ENCODE measurements at places on chromosomes 2 and 18.

DNA sequence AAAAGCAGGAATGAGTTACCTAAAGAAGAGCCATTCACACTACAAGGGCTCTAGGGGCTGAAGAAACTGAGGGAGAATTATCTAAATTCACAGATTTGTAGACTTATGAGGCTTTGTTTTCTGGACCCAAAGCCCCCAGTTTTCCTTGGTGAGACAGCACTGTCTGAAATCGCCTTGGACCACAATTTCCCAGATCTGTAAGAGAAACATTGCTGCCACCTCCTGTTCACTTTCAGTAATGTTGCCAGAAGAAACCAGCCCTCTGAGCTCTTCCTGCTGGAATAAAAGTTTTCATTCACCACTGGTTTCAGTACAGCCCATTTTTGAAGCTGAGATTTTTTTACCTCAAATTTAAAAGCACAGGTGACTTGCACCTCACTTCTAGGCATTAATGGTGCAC lies 169.2 kb downstream of the CDH20 start:
- peak; percentile 15 for DNase-seq

GRCh38 chr2:47086054-47086471 lies 69.0 kb downstream of the STPG4 start:
- DNase-seq = no peak

GRCh38 chr2:160794926-160795325 lies 301.3 kb upstream of the RBMS1 start:
- no peak for DNase-seq

DNA sequence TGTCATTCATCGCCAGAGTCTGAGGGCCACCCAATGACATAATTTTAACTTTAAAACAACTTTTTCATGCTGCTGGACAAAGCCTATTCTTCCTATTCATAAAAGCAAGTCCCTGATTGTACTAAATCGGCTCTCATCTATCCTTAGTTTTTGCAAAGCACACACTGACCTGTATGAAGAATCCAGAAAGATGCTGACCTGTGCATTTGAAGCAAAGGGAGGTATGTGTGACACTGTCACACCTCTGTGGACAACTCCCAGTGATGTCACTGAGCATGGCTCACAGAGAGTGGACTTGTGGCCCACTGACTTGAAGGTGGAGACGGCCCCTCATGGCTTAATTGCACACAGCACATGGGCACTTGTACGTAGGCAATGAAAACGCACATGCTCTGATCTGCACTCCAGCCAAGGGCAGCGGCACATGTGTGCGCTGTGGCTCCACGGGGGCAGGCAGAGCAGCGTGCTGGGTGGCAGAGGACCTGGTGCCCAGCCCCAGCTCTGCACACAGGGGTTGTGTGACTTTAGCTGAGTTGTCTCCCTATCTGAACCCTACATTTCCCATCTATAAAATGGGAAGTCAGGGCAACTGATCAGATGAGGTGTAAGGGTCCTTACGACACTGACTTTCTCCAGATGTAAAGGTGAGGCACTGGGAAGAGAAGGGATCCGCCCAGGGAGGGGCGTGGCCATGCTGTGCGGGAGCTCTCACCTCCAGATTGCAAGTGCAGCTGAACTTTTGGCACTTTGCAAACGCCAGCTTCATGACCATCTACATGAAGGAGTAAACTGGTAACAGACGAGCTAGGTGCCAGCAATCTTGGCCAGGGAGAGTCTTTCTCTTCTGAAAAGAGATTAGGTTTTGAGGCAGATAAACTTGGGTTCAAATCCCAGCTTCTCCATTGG lies 14.3 kb upstream of the ODC1 start:
- DNase-seq = no peak

GRCh38 chr2:20052861-20053281 lies 1.4 kb upstream of the LAPTM4A start:
- no peak for DNase-seq

DNA sequence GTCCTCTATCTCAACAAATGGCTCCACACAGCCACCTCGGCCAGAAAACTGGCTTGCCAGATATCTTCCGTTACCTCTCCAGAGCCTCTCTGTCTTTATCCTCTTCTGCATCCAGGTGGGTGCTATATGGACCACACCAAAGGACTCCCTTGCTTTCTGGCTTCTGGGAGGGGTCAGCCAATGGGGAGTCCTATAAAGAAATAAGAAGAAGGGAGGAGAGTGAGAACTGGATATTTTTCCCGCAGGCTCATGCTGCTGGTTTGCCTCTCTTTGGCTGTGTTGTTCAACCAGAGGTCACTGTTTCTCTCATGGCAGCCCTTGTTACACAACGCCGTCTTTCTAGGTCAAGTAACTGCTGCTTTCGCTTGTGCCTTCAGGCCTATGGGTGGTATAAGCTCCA lies 72.7 kb downstream of the POLE4 start:
- no peak for DNase-seq

DNA sequence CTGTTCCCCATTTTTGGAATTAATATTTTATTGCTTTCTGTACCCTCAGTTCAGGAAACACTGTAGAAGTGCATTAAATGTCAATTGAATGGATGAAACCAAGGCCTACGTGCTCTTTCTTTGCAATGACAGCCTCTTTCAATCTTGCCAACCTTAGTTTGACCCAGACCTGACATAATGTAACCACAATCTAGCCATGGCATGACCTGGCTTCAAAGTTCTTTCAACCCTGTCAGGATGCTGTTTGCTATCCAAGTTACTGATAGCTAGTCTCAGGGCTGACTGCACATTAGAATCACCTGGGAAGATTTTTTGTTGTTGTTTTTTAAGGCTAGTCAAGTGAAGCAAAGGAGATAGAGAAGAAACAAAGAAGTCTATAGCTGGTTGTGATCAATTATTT lies 190.9 kb upstream of the PKDCC start:
- DNase-seq = no peak

GRCh38 chr2:160407393-160408172 lies 86.0 kb downstream of the RBMS1 start:
- no peak for DNase-seq

- no peak for DNase-seq
Measured at GRCh38 chr2:45625824-45626223, 14.8 kb upstream of the SRBD1 start.

DNA sequence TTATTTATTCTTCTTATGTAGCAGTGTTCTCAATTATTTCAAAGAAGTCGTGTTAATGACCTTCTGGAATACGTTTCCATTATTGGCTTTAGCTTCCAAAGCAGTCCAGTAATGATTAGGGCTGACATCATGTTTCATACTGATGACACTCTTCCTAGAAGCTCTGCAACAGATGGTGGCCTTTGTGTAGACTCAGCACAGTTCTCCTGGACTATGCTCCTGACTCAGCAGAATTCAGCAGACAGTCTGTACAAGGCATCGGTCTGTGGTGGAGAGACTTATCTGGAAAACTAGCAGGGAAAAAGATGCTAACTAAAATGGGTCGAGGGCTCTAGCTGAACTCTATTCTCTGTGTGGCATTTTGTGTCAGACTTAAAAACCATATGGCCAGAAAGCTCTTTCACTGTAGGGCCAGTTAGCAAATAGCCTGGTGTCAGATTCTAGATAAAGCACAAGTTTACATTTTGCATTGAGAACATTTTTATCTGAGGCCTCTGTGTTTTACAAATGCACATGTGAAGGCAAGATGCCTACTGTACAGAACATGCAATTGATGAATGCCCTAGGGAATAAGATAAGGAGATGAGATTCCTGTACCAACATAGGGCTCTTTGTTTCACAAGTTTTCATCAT lies 35.1 kb downstream of the GULP1 start:
- DNase-seq = no peak

DNA sequence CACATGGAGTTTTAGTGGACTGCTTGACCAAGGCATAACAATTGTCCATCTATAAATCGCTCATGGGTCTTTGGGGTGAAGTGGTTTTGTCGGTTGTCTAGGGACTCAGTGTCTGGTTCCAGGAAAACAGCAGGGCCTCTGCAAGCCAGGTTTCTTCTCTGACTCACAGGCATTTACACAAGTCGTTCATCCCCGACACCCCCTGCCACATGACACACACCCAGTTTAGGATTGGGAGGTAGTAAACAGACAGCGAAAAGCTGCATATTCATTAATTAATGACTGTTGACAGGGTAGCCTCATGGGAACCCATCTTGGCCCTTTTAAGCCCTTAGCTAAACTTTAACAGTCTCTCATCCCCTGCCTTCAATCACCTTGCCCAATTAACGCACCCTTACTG lies 194.8 kb upstream of the ACVR2A start:
- DNase-seq = no peak

DNA sequence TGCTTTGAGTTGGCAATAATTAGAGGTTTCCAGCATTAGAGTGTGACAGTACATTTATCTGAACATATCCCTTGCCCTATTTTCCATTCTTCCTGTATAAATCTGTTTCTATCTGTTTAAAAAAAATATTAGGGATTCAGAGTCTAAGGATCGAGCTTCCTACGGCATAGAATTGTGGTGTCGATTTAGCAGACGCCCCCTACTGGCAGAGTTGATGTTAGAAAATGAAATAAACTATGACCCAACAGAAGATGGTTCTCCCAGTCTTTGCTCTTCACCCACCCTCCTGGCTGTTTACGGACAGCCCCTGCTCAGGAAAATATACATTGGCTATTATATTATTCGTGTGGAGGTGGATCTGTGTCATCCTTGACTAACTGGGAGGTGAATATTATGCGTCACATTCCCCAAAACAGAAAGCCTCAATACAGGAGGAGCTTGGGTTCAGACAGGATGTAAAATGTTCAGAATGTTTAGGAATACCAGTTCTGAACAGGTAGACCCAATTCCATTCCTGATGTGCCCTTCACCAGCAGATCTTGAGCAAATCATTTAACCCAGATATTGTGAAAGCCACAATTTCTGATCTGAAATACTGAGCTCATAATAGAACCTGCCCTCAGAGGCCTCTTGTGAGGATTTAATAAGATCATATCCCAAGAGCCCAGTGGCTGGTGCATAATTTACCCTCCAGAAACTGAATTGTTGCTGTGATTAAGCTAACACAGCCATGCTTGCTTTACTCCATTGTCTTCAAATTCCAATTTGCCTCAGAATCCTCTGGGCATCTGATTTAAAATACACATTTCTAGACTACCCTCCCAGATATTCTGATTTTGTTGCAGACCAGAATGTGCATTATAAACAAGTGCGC lies 10.8 kb upstream of the ERMN start:
- peak; percentile 7 for DNase-seq

DNA sequence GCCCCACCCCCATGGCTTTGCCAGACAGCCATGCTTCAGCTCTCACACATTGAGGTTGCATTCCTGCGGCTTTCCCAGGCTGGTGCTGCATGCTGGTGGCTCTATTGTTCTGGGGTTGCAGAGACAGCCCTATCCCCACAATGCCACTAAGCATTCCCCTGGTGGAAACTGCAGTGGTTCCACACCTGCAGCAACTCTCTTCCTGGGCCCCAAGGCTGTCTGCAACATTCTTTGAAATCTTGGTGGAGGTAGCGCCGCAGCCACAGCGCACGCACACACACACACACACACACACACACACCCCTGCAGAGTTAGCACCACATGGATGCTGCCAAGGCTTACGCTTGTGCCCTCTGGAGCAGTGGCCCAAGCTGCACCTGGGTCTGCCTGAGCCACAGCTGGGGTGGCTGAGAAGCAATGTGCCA lies 21.4 kb downstream of the SFXN5 start:
- no peak for DNase-seq

DNA sequence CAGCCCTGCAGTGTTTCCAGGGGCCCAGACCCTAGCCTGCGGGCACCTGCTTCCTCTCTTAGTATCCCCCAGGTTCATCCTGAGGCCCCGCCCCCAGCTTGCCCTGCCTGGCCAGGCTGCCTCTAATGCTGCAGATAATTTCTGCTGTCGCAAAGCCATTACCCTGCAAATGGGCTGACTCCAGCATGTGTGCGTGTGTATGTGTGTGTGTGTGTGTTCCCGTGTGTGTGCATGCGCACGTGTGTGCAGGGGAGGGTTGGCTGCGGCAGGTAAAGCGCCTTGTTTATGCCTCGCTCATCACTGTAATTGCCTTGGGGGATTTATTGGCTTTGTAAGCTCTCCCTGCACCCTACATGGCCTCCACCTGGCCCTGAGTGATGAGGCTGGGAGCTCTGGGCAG lies 7.6 kb upstream of the PRSS56 start:
- DNase-seq = no peak

DNA sequence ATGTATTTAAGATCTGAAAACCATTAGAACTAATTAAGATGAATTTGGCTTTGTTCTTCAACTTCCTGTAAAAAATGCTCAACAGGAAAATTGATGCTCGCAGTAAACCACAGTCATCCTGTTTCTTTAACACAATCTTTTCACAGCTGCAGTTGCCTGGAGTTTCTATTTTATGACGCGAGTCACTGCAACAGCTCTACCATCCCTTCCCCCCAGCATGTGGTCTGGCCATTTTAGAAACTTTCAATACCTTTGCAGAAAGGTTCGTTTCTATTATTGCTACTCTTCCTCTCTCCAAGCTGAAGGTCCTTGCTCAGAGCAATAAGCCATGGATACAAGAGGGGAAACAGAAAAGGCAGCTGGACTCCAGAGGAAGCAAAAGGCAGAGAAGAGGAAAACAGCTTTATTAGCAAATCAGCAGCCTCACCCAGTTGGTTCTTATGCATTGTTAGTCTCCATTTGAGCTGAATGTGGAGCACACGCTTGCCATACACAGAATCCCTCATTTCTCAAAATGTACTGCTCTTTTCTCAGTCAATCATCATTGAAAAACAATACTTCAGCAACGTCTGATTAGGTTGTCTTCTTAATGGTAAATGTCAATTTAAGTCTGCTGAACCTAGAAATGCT lies 3.9 kb downstream of the WIPF1 start:
- peak; percentile 19 for DNase-seq

DNA sequence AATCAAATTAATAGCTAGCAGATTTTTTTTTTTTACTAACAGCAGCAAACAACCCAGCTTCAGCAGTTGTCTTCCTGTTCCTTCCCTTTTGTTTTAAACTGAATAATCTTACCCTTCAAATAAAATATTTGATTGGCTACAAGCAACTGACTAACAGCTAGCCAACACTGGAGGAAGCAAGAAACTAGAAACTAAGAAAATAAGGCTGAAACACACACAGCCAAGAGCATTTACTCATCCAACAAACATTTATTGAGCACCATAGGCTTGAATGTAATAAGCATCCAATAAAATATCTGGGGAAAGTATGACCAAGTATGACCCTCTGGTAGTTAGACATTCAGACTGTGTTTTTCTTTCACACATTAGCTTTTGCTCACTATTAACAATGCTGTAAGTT lies 189.2 kb downstream of the CD226 start:
- no peak for DNase-seq

DNA sequence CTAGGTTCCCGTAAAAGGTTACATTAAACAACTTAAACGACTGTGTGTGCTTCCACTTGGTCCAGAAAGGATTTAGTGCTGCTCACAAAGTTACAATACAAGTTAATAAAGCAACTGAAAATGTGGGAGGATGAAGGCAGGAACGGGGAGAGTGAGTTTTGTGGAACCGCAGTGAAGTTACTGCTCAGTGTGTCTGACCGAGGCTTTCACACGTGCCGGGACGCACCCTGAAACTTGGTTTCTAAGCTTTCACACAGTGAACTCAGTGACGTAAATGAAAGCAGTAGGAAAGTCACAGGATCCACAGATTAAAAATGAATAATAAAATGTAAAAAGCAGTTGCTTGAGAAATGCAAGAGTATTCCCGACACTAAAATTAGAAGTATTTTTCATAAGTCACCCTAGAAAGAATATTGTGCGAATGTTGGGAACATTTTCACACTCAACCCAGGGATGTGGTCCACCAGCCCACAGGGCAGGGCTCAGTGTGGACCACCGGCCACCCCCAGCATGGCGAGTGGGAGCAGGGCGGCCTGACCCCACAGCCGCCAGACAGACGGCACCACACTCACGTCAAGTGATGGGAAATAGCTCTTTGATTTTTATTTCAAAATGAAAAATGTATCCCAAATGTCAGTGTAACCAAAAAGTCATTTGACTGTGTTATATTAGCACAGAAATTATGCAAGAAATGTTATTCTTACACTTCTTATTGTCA lies 32.6 kb upstream of the CHMP1B start:
- DNase-seq = no peak
